ENCODE measurements at places on chromosomes 2 and 18. TPM values are rescaled to one million over a fixed set of nuclear protein-coding genes. Genes with fewer than 3 reads are reported as not detected.

- no peaks in the 10 kb centered on the region for H3K4me1 ChIP-seq
- no peaks in the 10 kb centered on the region for H3K27me3 ChIP-seq
- no peaks in the 10 kb centered on the region for H3K36me3 ChIP-seq
- H3K4me3 ChIP-seq = no peak overlapping the region
- no peak overlapping the region for H3K27ac ChIP-seq
These were observed 428.7 kb upstream of the ACVR2A start for GRCh38 chr2:147416099-147416498.

DNA sequence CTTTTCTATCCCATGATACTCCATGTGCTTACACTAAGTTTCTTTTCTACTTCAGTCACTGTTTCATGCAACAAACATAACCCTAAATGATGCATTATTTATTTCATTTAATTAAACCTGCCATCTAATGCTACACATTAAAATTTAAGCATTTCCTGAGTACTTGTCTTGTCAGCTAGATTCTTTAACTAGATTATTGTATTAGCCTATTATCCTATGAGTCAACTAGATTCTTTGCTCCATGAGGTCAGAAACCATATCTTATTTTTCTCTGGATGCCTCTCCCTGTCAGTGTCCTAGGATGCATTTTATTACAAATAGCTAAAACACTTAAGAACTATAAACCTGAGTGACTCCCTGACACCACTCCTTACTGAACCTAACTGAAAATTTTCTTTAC is 652.4 kb downstream of the SLC4A3 start:
- DNase-seq = no peak
- H3K27me3 ChIP-seq = no peaks in the 10 kb centered on the region
- no peak overlapping the region for H3K27ac ChIP-seq
- peaks cover 2% of the 10 kb centered on the region for H3K4me1 ChIP-seq

- H3K27me3 ChIP-seq = no peaks in the 10 kb centered on the region
- H3K27ac ChIP-seq = no peak overlapping the region
- DNase-seq = peak; percentile 59
- H3K36me3 ChIP-seq = no peaks in the 10 kb centered on the region
- no peak overlapping the region for H3K4me3 ChIP-seq
- no peaks in the 10 kb centered on the region for H3K4me1 ChIP-seq
These were observed 13.7 kb downstream of the HES6 start for GRCh38 chr2:238225911-238226697.

The CDK5R2 gene
- not detected for total RNA-seq

The CWC22 gene
- 16.0 TPM for total RNA-seq

DNA sequence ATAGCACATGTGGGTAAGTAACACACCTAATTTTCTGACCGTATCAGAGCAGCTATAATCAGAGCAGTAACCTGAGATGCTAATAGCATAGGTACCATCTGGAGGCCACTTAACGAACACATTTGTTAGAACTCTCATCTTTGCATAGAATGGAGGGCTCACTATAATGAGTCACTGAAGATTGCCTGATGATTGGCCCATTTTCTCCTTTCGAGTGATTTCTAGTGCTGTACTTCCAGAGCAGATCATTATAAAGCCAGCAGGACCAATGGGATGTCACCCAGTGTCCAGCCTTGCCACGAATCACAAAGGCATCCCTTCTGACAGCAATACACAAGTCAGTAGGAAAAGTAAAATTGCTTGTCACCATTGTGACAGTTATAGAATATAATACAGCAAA is 81.7 kb upstream of the REV1 start:
- no peaks in the 10 kb centered on the region for H3K4me1 ChIP-seq
- no peak overlapping the region for H3K27ac ChIP-seq
- H3K27me3 ChIP-seq = no peaks in the 10 kb centered on the region
- no peak overlapping the region for H3K4me3 ChIP-seq

GRCh38 chr2:235468978-235469655 is 24.7 kb upstream of the AGAP1 start:
- H3K4me3 ChIP-seq = no peak overlapping the region
- H3K4me1 ChIP-seq = no peaks in the 10 kb centered on the region
- DNase-seq = no peak
- H3K27me3 ChIP-seq = no peaks in the 10 kb centered on the region

GRCh38 chr2:163187995-163188655 is 349.6 kb upstream of the KCNH7 start:
- H3K36me3 ChIP-seq = no peaks in the 10 kb centered on the region
- no peak overlapping the region for H3K4me3 ChIP-seq
- no peak for DNase-seq
- H3K27me3 ChIP-seq = no peaks in the 10 kb centered on the region

The COL4A4 gene
- total RNA-seq = 6.2 TPM

The BMP10 gene
- total RNA-seq = not detected

GRCh38 chr2:220015576-220015975 is 388.1 kb downstream of the SLC4A3 start:
- H3K4me3 ChIP-seq = no peak overlapping the region
- H3K27ac ChIP-seq = no peak overlapping the region
- no peaks in the 10 kb centered on the region for H3K36me3 ChIP-seq
- no peaks in the 10 kb centered on the region for H3K4me1 ChIP-seq
- H3K27me3 ChIP-seq = no peaks in the 10 kb centered on the region

The TEKT4 gene
- total RNA-seq = 0.30 TPM

DNA sequence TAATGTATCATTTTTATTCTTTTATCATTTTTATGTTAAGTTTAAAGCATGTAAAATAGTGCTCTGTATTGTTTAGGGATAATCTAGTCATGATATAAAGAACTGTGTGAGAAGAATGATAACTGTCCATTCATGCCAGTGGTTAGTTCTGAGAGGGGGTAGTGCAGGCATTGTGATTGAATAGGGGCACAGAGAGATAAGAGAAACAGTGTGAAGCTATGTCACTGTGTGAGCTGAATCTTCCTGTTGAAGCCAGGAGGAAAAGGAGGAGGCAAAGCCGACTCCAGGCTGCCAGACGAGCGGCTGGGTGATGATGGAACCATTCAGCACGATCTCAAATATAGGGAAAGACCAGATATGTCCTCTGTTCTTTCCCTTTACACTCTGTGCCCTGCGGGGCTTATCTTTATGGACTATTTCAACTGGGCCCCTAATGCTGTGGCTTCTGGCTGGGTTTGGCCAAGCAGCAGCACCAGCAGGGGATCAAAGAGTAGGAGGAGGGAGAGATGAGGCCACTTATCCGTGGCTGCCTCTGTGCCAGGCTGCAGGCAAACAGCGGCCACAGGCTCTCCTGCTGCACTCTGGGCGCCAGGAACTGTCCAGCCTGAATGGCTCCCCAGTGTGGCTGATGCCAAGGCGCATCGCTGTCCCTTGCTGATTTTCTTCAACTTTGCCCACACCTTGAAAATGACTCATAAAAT is 128.0 kb downstream of the SPP2 start:
- no peaks in the 10 kb centered on the region for H3K4me1 ChIP-seq
- H3K4me3 ChIP-seq = no peak overlapping the region
- no peak for DNase-seq
- H3K27ac ChIP-seq = no peak overlapping the region
- no peaks in the 10 kb centered on the region for H3K27me3 ChIP-seq

The KATNAL2 gene
- 3.0 TPM for total RNA-seq

DNA sequence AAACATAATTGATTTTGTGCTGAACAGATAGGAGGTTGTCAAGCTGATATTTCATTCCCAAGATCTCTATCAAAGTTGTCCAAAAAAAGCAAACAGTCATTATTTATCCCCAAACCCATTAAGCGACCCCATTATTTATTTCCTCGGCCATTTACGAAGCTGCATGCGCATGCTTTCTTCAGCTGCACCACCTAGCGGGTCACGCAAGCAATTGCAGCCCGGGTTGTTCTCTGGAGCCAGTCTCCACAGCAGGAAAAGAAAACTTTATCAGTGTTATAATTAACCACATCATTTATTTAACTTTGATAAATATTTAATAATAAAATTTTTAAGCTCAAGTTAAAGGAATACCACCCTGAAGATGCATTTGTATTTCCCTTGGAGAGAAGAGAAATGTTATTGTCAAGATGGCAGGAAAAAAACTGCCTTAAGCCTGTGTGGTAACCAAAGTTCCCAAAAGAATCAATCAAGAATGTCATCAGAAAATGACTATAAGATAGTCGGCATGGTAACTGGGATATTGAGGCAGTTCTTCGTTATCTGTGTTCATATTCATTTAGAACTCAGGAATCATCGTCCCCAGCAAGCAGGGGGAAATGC is 304.7 kb downstream of the FBXO15 start:
- no peak for DNase-seq
- no peaks in the 10 kb centered on the region for H3K27me3 ChIP-seq
- no peaks in the 10 kb centered on the region for H3K4me1 ChIP-seq
- H3K36me3 ChIP-seq = no peaks in the 10 kb centered on the region
- H3K27ac ChIP-seq = no peak overlapping the region

The XIRP2 gene
- not detected for total RNA-seq

- DNase-seq = no peak
- H3K27me3 ChIP-seq = no peaks in the 10 kb centered on the region
- H3K27ac ChIP-seq = no peak overlapping the region
- no peaks in the 10 kb centered on the region for H3K36me3 ChIP-seq
These were observed 39.0 kb downstream of the SLC66A2 start for GRCh38 chr18:79912409-79912991.

GRCh38 chr2:170928036-170928823 is 823 bp upstream of the GORASP2 start:
- no peaks in the 10 kb centered on the region for H3K36me3 ChIP-seq
- peaks cover 7% of the 10 kb centered on the region for H3K4me1 ChIP-seq
- H3K27ac ChIP-seq = peak overlapping the region; percentile 28
- H3K4me3 ChIP-seq = peak overlapping the region; percentile 79

The IL36G gene
- total RNA-seq = not detected

The EFEMP1 gene
- 246 TPM for total RNA-seq

- no peaks in the 10 kb centered on the region for H3K4me1 ChIP-seq
- DNase-seq = peak; percentile 74
- peak overlapping the region; percentile 85 for H3K27ac ChIP-seq
- no peaks in the 10 kb centered on the region for H3K27me3 ChIP-seq
- peak overlapping the region; percentile 92 for H3K4me3 ChIP-seq
- no peaks in the 10 kb centered on the region for H3K36me3 ChIP-seq
These were observed 448 bp downstream of the IMPA2 start for GRCh38 chr18:11981543-11982366.

DNA sequence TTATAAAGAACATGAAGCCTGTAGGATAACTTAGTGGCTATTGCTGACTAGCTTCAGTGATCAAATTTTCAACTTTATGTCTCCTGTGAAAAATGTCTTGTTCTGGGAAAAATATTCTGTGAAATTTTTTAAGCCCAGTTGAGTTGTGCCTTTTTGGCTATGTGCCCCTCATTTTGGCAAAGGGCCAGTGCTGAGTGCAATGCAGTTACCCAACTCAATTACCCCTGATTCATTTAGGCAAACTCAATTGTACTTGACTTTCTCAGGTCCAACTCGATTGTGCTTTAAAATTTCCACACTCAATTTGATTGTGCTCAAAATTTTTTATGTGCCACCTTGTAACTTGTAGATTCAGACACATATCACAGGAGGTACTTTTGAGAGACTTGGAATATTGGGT is 548.8 kb upstream of the NRP2 start:
- no peak overlapping the region for H3K4me3 ChIP-seq
- H3K36me3 ChIP-seq = no peaks in the 10 kb centered on the region
- no peak overlapping the region for H3K27ac ChIP-seq
- DNase-seq = peak; percentile 32
- no peaks in the 10 kb centered on the region for H3K27me3 ChIP-seq

DNA sequence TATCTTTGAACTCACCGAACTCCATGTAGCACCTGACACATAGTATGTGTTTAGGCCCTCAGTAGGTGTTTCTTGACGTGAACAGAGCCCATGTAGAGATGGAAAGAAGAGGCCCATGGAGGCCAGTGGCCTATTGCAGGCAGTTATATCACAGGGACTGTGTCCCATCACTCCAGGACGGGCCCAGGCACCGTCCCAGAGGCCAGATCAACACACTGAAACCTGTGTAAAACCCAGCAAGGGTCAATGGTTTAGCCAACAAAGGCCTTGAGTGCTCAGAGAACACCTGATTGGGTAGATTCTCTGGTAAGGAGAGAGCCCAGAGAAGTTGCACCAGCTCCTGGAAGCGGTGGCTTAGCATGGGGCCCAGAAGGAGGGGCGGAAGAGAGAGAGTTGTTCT is 82.8 kb downstream of the INHBB start:
- no peaks in the 10 kb centered on the region for H3K36me3 ChIP-seq
- no peak overlapping the region for H3K27ac ChIP-seq
- H3K4me3 ChIP-seq = no peak overlapping the region
- no peaks in the 10 kb centered on the region for H3K27me3 ChIP-seq
- H3K4me1 ChIP-seq = no peaks in the 10 kb centered on the region

GRCh38 chr2:177675825-177676224 is 283.3 kb downstream of the AGPS start:
- no peak overlapping the region for H3K4me3 ChIP-seq
- H3K36me3 ChIP-seq = no peaks in the 10 kb centered on the region
- no peak overlapping the region for H3K27ac ChIP-seq

DNA sequence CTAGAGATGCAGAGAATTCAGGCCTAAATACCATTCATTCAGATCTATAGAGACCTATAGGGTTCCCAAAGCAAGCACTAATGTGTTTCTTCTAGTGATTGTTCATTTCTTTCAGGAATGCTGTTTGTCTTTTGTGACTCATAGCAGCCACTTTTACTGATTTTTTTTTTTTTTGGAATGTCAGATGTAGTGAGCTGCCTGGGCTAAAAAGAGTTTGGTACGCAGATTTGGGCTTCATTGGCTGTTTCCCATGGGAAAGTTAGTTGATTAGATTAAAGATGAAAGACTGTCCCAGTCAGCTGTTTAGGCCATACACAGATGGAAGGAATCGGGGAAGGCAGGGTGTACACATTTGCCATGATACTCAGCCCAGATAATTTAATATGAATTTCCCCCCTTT is 87.6 kb downstream of the CDC42EP3 start:
- H3K36me3 ChIP-seq = no peaks in the 10 kb centered on the region
- peaks cover 16% of the 10 kb centered on the region for H3K4me1 ChIP-seq
- H3K27ac ChIP-seq = no peak overlapping the region
- no peak overlapping the region for H3K4me3 ChIP-seq

GRCh38 chr2:30981510-30981909 is 156.7 kb downstream of the GALNT14 start:
- H3K27ac ChIP-seq = no peak overlapping the region
- H3K27me3 ChIP-seq = no peaks in the 10 kb centered on the region
- no peak overlapping the region for H3K4me3 ChIP-seq
- no peaks in the 10 kb centered on the region for H3K36me3 ChIP-seq
- peaks cover 7% of the 10 kb centered on the region for H3K4me1 ChIP-seq

The KHK gene
- total RNA-seq = 8.0 TPM

DNA sequence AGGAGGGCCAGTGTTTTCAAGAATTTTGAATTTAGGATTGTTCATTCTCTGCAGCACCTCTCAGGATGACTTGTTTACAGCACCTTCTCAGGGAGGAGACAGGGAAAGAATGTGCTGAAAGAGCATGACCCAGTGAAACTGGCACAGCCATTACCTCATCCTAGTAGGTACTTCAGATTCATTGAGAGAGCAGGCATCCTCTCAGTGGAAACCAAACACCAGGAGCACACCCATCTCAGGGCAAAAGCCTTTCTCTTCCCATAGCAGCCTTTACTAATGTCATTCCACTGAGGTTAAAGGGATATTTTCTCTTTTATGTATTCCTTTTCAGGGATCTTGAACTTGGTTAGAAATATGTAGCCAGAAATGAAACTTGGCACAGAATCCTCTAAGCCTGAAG is 2.6 kb downstream of the MAP2 start:
- no peaks in the 10 kb centered on the region for H3K36me3 ChIP-seq
- no peak overlapping the region for H3K4me3 ChIP-seq
- H3K27ac ChIP-seq = no peak overlapping the region
- DNase-seq = no peak
- H3K4me1 ChIP-seq = peaks cover 2% of the 10 kb centered on the region

GRCh38 chr18:48913201-48913600 is 37.6 kb downstream of the SMAD7 start:
- H3K27ac ChIP-seq = no peak overlapping the region
- no peaks in the 10 kb centered on the region for H3K36me3 ChIP-seq
- no peak for DNase-seq
- no peak overlapping the region for H3K4me3 ChIP-seq
- no peaks in the 10 kb centered on the region for H3K27me3 ChIP-seq
